Erythroblast (primary cell): ENCODE measurements at places on chromosomes 6 and 20.
A peak's percentile ranks its signal among the peaks of the same experiment; 100 is the strongest.

DNA sequence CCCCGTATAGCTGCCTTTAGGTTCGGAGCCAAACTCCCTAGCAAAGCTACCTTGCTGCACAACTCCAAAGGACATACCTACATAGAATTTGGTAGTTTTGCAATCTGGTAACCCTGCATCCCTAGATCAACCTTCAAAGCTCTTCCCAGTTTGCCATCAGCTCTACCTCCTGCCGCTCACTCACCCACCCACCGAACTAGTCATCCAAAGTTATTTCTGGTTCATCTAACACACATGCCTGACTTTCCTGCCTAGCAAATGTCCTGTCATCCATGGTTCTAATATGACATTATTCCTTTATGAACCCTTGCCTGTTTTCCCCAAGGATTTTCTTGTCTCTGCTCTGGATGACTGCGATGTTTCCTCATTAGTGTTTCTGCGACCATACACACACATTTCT, 21.6 kb downstream of the SPAG4 start:
- no peak for DNase-seq

DNA sequence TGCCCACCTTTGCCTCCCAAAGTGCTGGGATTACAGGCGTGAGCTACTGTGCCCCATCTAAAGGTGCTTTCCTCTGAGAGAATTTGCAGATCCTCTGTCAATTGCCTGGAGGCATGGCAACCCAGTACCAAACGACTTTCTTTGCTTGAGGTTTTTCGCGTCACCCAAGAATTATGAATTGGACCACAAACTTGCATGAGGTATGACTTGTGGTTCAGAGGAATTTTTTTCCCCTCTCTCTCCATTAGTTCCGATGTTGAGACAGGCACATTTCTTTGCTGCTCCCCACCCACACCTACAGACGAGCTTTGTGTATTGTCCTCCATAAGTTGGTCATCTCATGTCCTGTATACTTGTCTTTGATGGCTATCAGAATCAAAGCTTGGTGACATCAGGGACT, 11.8 kb upstream of the SCAF8 start:
- DNase-seq: no peak

GRCh38 chr6:4965562-4966389, 38.1 kb downstream of the RPP40 start:
- DNase-seq: no peak

DNA sequence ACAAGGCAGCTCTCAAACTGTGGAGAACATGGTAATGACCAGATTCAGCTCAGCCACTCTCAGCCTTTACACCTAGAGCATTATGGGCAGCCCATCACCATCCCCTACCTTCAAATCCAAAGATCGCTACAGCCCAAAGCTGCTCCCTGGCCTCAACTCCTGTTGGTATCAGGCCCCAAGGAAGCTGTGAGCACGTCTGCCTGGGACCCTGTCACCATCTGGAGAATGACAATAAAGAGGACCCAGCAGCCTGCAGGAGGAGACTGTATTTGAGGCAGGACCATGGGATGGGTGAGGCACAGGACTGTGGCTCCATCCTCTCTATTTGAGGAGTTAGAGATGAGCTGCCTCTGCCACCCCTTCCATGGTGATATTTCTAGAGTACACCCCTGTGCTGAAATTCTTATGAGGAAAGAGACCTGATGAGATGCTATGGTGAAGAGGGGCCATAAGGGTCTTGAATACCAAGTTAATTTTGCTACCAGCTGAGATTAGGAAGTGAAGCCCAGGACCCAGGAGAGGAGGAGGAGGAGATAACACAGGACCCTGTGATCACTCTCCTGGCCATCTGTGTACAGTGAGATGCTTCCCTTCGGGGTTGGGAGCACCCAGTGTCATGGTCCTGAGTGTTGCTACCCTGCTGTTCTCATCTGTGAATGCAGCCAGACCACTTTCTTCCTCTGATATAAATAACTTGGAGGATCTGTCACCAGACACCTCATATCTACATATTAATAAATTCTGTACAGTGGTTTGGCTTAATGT, 19.6 kb upstream of the MICB start:
- no peak for DNase-seq

DNA sequence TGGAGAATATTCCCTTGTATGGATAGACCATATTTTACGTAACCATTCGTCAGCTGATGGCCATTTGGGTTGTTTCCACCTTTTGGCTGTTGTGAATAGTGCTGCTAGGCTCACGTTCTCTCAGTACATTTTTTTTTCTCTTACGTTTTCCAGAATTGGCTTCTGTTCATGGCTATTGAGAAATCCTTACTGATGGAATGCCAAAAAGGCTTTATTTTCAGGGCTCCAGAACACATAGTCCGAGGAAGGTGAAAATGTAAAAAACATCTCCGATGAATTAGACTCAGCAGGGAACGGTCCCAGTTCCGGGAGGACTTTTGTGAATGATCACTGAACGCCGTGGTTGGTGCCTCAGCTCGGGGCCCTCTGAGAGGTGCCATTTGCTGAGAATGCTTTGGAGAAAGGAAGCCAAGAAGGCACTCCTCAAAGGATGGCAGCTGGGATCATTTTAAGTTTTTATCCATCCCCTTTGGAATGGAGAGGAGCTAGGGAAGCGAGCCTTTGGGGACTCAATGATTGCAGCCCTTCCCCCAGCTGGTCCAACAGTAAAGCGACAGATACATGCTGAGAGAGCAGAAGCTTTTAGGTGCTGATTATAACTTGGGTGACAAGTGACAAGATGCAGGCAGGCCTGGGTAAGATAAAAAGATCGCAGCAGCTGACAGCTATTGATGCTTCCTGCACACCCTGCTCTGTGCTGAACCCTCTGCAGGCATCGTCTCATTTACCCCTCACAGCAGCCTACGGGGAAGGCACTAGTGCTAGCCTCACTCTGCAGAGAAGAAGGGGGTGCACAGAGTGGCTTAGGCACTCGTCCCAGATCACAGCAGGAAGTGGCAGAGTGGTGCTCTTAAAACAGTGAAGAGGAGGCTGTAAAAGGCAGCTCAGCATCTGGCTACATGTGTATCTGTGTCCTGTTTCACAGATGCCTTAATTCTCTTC, 133.4 kb upstream of the KCNG1 start:
- no peak for DNase-seq

GRCh38 chr6:14360565-14360964, 243.0 kb downstream of the CD83 start:
- DNase-seq: no peak

DNA sequence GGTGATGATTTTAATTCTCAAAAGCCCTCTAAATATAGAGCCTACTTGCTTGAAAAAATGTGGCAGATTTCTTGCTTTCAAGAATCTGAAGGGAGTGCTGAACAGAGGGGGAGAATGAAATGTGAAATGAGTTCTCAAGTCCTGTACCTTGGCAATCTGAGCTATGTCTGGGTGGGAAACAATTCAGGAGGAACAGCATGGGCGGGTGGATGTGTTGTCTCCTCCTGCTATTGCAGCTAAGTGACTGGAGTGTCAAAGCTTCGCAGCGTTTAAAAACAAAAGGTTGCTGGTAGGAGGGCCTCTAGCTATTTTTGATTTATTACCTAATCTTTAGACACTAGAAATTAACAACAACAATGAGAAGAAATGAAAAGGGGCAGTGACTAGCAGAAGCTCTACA, 102.5 kb upstream of the ARG1 start:
- no peak for DNase-seq

GRCh38 chr6:110652520-110652919, 162.7 kb downstream of the CDK19 start:
- no peak for DNase-seq

GRCh38 chr20:5923493-5923892, 26.8 kb downstream of the TRMT6 start:
- DNase-seq: no peak

DNA sequence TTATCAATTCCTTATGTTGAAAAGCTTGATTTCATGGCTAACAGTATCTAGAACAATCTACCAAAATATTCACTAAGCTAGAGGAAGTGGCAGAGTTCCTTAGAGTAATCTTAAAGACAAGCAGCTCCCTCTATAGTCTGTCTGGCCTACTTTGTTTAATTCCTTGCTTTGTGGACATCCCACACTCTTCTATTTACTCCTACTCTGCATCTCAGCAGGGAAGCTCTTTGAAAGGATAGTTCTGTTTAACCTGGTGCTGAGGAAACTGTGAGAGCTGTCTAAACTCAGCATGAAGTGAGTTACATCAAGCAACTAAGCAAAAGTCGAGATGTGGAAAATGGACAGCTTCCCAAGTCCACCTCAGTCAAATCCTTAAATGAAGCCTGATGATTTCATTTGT, 4.3 kb downstream of the REV3L start:
- DNase-seq: peak; percentile 63

DNA sequence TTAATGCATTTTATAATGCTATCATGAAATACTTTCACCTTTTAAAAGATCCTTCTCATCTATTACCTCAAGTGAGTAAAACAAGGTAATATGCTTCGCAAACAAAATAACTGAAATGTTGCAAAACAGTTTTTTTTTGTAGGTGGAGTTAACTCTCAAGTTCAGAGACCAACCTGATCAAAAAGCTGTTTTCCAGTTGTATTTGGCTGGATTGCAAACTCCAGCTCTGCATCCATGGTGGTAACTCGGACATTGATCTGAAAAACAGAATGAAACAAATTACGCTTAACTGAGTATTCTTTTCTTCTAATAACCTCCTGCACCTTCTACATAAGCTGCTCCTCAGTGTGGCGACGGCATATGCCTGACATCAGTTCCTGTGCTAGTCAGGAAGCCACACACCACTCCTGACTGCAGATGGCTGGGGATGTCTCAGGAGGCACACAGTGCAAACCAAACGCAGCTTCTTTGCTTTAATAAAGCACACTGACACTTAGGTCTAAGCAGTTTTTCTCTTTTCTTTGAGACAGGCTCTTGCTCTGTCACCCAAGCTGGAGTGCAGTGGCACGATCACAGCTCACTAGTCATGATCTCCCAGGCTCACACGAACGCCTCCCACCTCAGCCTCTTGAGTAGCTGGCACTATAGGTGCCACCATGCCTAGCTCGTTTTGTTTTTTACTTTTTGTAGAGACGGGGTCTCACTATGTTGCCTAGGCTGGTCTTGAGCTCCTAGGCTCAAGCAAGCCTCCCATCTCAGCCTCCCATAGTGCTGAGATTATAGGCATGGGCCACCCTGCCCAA, 29.9 kb downstream of the EZR start:
- no peak for DNase-seq

DNA sequence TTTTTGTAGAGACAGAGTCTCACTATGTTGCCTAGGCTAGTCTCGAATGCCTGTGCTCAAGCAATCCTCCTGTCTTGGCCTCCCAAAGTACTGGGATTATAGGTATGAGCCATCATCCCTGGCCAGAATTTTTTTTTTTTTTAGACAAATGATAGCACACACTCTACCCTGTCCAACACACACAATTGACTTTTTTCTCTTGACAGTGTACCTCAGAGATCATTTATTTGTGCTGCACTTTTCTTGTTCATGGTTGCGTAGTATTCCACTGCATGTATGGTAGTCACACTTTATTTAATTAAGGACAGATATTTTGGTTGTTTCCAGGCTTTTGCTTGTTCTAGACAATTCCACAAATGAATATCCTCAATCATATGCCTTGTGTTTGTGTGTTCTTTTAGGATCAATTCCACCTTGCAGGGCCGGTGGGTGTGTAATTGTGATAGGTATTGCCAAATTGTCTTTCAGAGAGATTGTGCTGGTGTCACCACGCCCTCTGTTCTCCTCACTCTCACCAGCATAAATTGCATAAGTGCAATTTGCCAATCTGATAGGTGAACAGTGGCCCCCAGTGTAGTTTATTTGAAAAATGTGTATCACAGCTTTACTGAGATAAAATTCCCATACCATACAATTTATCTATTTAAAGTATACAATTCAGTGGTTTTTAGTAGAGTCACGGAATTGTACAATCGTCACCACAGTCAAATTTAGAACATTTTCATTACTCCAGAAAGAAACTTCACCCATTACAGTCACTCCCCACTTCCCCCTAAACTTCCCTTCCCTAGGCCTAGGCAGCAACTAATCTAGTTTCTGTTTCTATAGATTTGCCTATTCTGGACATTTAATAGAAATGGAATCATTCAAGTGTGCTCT, 20.1 kb downstream of the SRC start:
- DNase-seq: no peak

DNA sequence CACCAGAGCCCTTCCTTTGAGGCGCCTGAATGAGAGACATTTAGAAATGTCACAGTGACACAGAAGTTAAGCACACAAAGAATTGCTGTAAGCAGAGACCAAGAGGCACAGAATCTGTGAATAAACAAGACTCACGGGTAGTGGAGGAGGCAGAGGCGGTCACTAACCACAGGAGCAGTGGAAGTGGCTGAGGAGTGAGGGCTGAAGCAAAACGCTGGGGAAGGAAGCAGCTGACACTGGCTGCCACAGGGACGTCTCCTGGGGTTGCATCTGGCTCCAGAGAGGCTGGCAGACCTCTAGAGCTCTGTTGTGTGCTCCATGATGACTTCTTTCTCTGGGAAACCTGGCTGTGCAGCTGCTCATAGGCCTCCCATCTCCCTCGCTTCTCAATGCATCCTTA, 65.0 kb upstream of the SLC2A12 start:
- DNase-seq: no peak

DNA sequence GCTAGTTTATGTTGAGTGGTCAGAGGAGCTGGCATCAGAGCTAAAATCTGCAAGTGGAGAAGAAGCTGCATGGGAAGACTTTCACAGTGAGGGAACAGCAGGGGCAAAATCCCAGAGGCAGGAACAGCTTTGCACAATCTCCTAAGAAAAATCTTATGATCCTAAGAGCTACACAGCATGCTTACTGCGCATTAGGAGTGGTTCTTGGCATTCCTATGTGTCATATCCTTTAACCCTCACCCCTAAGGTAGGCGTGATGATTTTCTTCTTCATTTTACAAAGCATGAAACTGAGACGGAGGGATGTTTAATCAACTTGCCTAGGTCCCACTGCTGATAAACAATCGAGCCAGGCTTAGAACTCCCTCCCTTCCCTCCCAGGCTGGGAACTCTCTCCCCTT, 313.6 kb upstream of the SULF2 start:
- DNase-seq: no peak

DNA sequence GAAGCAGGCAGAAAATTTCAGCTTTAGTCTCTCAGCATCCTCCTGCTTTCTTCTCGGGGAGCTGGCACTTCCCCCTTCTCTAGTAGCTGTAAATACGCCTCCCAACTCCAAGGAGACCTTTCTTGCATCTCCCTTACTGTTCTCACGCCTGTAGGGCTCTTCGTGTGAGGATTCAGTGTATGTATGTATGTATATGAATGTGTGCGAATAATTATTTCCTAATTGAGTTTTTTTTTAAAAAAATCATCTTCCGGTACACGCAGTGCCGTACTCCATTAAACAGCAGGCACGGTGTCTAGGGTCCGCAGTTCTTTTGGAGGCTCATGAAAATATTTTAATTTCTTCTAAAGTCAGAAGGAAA, 85.4 kb downstream of the HFE start:
- peak; percentile 70 for DNase-seq

GRCh38 chr20:52179331-52180179, 12.0 kb downstream of the ZFP64 start:
- no peak for DNase-seq

GRCh38 chr6:163226836-163227485, 187.6 kb upstream of the QKI start:
- DNase-seq: no peak

DNA sequence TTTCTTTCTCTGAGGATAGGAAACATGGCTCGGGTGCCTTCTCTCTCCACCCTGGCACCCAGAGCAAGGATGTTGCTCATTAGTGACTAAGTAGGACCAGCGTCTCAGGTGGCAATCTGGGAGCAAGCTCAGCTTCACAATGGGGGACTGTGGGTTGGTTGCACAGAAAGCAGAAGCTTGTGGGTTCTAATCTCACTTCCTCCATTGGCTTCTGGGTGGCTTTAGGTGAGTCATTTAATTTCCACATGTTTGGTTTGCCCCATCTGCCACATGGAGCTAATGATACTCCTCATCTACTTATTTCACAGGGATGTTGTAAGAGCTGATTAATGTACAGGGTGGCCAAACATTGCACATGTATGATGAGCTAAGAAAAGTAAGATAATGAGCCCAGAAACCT, 54.8 kb upstream of the AKIRIN2 start:
- peak; percentile 47 for DNase-seq
